RWPE2 (cell line): ENCODE measurements at places on chromosomes 13 and 19.

DNA sequence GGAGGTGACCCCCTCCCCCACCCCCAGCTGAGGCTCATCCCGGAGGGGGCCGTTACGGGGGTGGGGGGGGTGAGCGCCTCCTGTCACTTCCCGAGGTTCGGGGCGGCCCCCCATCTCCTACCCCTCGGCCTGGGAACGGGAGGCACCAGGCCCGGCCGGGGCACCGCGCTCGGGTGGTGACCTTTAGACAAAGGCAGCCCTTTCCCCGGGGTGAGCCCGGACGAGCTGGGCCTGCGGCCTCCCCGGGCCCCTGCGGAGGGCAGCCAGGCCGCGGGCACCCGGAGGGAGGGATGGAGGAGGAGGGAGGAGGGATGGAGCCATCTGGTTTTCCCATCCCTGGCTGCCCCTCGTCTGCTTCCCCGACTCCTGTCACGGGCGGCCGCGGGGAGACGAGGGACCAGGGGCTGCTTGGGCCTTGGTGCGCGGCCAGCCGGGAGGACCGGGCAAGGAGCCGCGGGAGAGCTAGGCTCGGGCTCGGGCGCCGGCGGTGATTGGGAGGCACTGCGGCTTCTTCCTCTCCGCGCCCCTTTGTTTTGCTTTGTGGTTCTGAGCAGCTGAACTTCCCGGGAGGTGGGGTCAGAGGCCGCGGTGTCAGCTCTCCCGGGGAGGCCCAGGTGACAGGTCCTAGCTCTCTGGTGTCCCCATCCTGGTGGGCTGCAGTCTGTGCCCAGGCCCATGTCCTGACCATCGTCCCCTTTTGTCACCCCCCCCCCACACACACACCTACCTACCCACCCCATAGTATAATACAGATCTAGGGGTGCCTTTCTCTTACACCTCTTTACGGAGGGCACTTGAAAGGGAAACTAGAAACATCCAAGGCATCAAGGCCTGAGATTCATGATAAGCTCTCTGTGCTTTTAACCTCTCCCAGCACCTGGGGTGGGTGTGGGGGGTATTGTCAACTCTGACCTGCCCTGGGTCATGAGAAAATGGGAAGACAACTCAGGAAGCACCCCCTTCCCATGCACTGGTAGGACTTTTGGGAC, 1.3 kb downstream of the BICRA start:
- DNase-seq, result no peak

DNA sequence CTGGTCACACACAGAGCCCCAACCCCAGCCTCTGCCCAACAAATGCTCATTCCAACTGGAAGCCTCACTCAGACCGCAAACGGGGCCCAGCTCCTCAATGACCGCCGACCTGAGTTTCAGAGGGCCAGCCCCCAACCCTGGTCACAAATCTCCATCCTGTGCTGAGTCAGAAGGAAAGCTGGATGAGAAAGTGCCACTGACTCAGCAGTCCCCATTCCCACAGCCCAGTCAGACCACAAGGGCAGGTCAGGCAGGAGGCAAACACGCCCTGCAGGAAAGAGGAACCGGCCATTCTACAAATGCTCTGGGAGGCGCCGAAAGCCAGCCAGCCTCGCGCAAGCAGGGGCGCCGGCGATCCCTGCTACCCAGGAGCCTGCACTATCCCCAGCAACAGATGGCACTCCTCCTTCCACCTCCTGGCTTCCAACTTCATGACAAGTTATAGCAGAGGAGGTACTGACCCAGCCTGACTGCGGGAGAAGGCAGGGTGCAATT, 14.1 kb upstream of the PRKD2 start:
- peak; percentile 73 for DNase-seq

DNA sequence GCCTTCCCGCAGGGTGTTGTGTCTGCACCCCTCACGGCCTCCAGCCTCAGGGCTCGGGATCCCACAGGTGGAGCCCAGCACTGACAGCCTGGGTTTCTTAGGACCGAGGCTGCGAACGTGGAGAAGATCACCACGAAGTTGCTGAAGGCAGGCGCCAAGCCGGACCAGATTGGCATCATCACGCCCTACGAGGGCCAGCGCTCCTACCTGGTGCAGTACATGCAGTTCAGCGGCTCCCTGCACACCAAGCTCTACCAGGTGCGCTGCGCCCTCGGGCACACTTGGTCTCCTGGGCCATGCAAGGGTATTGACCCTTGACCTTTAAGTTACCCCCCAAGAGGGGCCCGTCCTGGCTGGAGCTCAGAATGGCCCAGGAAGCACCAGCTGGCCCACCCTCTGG, 29.0 kb downstream of the UPF1 start:
- peak; percentile 53 for DNase-seq

DNA sequence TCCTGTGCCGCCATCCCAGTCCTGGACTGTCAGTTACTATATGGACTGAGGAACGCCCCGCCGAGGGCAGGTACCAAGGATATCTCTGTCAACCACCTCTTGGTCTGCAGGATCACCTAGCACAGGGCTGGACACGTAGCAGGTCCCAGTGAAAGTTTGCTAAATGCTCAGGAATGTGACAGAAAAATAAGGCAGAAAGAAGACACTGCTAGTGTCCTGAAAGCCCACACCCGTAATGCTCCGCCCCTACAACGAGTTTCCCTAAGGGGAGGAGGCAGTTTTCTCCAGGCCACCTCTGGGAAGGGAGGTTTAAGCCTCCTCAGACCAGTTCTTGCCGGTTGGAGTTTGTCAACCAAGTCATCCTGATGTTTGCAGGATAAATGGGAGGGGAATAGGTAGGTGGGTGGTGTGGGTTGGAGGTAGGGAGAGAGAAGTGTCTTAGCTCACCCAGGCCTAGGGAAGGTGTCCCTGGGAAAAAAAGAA, 1.7 kb upstream of the SERTAD3 start:
- DNase-seq, result no peak

- no peak for DNase-seq
These were observed 374.8 kb downstream of the KLF12 start for GRCh38 chr13:73759434-73759833.

- DNase-seq, result no peak
These were observed 23.5 kb upstream of the CD177 start for GRCh38 chr19:43329989-43330388.

GRCh38 chr13:36362914-36363313, 16.7 kb upstream of the SPART start:
- DNase-seq, result no peak

DNA sequence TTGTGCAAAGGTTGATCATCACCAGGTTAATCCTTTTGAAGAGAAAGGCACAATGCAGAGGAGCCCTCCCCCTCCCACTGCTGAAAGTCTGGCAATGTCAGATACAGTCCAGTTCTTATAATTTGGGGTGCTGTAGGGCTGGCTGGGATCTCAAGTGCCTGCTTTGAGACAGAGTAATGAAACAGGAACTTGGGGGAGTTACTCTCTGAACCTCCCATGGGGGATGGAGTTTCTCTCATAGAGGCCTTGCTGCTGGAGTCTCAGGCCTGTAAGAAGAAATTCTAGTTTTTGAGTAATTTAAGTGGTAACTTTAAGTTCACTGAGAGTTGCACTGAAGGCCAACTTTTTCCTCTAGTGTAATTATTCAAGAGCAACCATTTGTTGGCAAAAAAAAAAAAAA, 410.5 kb downstream of the KCNRG start:
- no peak for DNase-seq

DNA sequence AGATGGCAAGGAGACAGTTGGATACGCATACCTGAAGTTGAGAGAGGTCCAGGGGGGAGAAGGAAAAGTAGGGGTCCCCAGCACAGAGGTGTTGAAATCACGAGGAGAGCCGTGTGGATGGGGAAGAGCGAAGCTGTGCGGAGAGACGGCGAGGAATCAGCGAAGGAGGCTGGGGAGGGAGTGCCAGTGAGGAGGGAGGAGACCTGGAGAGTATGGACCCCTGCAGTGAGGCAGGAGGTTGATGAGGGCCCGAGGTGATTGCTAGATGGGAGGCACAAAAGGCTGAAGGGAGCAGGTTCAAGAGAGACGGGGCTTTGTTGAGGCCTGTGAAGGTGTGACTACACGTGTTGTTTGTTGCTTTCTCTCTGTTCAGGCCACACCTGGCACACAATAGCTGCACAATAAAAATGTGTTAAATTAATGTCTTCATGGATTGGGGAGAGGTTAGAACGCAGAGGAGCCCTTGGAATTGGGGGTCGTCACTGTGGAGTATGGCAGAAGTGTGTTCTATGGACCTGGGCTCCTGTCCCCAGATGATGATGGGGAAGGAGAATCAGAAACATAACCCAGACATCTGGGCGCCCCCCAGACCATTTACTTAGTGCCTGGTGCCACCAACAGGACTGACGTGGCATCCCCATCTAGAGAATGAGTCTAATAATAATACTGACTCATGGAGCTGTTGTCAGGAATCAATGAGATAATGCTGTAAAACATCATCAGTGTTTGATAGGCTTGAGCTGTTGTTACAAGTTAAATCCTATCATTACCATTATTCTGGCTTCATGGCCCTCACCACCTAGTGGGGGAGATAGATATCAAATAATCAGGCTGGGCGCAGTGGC, 137.5 kb downstream of the SIPA1L3 start:
- DNase-seq, result no peak

DNA sequence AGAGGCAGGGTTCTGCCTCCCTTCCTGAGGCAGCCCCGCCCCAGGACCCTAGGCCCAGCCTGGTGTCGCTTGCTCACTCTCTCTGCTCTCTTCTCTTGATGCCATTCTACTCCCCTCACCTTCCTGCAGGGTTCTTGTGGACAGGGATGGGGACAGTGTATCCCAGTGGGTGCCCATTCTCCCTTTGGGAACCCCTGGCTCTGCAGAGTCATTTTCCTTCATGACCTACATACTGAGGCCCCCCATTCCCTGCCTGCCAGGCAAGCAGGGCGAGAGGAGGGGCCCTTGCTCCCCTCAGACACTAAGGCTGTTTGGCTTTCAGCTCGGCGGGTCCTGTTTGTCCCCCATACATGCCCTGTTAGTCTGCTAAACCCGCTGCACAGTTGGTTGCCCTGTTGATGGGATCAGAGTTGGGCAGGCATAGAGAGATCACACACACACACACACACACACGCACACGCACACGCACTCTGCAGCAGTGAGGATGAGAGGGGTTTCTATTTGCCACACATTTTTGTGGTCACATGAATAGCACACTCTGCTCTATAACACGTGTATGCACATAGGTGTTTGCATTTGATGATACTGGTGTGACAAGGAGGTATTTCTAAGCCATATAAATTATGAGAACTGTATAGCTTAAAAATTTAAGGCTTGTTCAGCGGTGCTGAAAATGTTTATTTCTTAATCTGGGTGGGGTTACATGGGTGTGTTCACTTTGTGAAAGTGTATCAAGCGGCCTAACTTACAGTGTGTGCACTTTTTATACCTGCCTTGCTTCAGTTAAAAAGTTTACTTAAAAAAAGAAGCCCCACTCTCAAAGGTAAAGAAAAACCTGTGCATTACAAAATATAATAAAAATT, 20.3 kb downstream of the NFIX start:
- no peak for DNase-seq

DNA sequence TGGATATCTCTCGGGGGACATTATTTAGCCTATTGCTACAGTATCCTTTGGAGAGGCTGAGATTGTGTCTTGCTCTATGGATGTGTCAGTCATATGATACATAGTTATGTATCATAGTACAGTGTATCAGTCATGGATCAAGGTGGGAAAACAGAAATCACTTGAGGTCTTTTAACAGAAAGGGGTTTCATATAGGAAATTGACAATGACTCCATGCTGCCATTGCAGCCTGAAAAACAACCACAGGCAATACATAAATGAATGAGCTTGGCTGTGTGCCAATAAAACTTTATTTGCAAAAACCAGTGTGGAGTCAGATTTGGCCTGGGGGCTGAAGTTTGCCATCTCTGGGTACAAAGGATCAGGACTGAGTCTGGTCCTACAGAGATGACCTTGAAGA, 35.4 kb downstream of the COLGALT1 start:
- no peak for DNase-seq

GRCh38 chr19:37470216-37470615, 1.1 kb downstream of the ZNF570 start:
- no peak for DNase-seq

DNA sequence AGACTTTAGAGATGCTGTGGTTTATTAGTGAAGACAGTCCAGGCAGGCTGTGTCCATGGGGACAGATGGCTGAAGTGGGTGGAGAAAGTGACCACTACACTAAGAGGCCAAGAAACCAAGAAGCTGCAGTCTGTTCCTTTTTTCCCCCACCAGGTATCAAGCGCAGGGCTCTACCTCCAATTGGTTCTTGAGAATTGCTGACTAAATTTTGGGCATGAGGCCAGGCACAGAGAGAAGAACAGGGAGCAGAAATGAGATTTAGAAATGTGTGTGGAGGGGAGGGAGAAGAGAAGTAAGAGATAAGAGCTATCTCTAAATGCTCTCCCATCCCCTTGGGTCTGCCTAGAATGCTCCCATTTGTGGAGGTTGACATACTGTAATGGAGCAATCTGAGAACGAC, 12.3 kb upstream of the CYSLTR2 start:
- no peak for DNase-seq

DNA sequence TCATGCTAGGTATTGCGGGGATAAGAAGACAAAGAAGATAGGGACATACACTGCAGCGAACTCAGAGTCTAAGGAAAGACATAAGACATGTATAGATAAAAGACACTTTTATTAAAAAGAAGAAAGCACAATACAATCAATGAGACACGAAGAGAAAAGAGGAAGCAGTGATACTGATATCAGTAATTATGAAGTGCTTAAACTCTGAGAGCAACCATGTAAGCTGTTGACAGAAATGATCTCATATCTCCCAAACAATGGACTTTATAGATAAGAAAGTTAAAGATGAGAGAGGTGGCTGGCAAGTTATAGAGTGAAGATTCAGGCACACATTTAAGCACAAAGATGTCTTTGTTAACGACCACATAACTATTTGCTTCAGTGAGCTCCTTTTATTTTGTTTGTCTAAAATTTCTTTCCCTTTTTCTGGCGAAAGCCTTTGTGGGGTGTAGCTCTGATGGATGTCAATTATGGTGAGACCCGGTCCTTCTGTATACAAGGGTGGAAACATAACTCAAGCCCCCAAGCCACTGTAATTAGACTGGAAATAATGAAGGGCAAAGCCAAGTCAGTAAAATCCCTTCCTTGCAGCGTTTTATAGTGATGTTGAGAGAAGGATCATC, 818.0 kb upstream of the SLC10A2 start:
- no peak for DNase-seq

GRCh38 chr13:49063497-49063896, 87.8 kb downstream of the FNDC3A start:
- no peak for DNase-seq

GRCh38 chr19:45597425-45598111, 4.4 kb downstream of the GPR4 start:
- no peak for DNase-seq

DNA sequence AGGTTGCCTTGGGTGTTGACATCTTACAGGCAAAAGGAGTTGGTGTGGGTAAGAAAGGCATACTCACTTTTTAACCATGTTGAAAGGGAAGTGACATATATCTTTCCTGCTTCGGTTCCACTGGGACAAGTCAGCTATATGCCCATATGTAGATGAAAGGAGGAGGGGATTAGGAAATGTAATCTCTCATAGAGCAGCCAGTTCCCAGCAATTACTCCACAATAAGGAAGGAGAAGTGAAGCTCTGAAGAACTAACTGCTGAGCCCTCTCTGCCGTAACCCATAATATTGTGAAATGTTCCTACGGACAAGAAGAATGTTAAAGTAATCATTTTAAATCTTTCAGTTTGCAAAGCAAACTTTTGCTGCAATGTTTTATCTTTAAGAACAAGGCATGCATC, 82.2 kb downstream of the EDNRB start:
- DNase-seq, result no peak

- DNase-seq, result no peak
These were observed 5.3 kb downstream of the SIX5 start for GRCh38 chr19:45763691-45764294.
